Upper lobe of left lung (tissue), 6 donors: ENCODE measurements at places on chromosomes 16 and 17.

DNA sequence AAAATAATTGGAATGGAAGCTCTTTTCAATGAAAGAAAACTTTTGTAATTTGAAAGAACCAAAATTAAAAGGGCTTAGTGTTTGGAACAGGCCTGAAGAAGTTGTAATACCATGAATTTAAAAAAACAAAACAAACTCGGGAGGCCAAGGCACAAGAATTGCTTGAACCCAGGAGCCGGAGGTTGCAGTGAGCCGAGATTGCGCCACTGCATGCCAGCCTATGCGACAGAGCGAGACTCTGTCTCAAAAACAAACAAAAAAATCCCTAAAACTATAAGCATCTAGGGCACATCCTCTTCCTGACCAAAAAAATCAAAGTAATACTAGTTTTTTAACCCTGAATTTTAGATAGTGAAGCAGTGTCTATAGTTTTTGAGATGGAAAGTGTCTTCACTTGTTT is 12.7 kb downstream of the CLTC start:
- no peak for DNase-seq

- DNase-seq = no peak
Observed at GRCh38 chr16:3718019-3718391, 681 bp upstream of the TRAP1 start.

- DNase-seq = no peak
Observed at GRCh38 chr16:82263521-82264143, 93.6 kb upstream of the MPHOSPH6 start.

GRCh38 chr17:51044976-51045375 is 75.7 kb downstream of the SPAG9 start:
- no peak for DNase-seq

DNA sequence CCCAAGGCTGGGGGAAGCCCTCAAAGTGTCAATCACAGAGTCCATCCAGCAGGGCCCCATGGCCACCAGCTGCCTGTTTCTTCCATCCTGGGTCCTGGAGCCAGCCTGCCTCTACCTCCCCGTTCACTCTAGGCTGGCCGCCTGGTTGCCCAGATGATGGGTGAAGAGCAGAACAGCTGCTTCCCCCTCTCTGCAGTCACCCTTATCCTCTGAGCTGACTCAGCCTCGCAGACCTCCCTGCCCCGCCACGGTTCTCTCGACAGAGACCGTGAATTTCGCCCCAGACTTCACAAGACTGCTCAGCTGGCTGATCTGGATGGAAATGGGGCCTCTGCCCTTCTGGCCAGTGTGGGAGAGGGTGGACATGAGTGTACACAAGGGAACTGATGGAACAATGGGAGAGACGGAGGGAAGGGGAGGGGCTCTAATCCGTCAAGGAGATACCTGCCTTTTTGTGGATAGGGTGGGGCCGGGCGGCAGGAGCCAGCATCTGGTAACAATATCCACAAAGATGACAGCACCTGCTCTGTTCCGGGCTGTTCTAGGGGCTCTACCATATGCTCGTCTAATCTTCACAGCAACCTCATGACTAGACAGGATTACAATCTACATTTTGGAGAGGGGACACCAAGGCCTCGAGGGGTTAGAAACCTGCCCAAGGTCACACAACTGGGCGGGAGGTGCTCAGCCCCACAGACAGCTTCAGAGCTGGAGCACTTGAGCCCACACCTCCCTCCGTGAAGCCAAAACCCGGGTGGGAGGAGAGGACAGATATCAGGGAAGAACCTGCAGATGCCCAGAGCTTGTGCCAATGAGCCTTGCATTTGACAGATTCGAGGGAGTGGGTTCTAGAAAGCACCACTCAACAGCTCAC is 136.0 kb downstream of the SDK2 start:
- DNase-seq = no peak

GRCh38 chr17:32161506-32162365 is 19.4 kb downstream of the RHOT1 start:
- DNase-seq = no peak

DNA sequence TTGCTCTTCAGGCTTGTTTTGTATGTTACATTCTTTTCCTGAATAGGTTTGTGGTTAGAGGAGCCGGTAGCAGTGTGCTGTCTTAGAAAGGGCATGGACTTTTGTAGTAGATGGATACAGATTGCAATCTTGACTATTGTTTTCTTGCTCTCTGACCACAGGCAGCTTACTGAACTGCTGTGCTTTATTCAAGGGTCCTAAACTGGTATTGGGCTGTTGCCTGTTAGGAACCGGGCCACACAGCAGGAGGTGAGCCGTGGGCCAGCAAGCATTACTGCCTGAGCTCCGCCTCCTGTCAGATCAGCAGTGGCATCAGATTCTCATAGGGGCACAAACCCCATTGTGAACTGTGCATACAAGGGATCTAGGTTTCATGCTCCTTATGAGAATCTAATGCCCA is 373.9 kb downstream of the CPPED1 start:
- DNase-seq = no peak
